ENCODE measurements at places on chromosomes 4 and X. TPM values are rescaled to one million over a fixed set of nuclear protein-coding genes. Genes with fewer than 3 reads are reported as not detected.
A peak's percentile ranks its signal among the peaks of the same experiment; 100 is the strongest.

DNA sequence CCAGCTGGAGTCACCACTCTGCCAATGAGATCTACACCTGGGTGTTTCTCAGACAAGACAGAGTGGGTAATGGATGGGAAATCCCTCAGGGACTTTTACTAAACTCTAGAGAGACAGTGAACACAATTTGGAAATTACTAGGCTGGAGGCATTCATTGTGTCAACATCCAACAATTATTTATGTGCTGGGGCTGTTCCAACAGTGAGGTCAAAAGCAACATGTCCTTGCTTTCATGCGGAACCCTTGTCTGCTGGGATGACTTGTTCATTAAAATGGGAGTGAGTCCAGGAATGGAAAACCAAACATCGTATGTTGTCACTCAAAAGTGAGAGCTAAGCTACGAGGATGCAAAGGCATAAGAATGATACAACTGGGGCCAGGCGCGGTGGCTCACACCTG is 54.0 kb downstream of the DRD5 start:
- H3K27me3 ChIP-seq = no peaks in the 10 kb centered on the region
- no peak for DNase-seq
- no peak overlapping the region for H3K27ac ChIP-seq
- H3K36me3 ChIP-seq = no peaks in the 10 kb centered on the region
- no peaks in the 10 kb centered on the region for H3K4me1 ChIP-seq

DNA sequence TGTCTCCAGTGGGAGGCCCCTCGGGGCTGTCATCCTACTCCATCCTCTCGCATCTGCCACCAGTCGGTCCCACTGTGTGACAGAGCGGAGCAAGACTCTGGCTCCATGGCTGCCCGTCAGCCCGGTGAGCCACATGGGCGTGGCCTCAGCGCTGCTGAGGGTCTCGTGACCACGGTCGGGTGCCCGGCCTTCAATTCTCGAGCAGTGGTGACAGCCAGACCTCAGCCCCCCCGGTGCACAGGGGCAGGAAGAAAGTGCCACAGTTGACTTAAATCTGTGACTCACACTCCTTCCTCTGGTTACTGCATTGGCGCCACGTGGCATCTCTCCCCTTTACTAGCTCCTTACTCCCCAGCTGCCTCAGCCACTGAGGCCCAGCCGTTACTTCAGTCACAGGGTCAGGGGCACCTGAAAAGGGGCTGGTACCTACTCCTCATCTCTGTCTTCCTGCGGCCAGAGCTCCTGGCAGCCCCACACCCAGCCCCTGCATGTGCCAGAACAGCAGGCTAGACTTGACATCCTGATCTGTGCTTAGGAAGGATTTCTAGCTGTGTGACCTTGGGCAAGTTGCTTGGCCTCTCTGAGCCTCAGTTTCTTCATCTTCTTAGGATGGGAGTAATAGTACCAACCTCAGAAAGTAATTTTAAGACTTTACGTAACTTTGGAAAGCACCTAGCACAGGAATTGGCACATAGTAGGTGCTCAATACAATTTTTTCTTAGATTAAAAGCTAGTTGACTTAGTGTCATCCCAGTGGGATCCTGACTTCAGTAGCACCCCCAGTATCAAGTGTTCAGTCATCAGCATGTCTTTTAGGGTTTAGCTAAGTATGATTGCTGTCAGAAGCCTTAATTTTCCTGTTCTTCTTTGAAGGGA is 66.1 kb downstream of the TNIP2 start:
- peaks cover 46% of the 10 kb centered on the region for H3K4me1 ChIP-seq
- peaks cover 60% of the 10 kb centered on the region for H3K36me3 ChIP-seq
- H3K4me3 ChIP-seq = peak overlapping the region; percentile 17
- DNase-seq = peak; percentile 90

GRCh38 chr4:7050481-7051143 is 7.4 kb downstream of the TADA2B start:
- no peak for DNase-seq
- no peak overlapping the region for H3K4me3 ChIP-seq
- H3K27me3 ChIP-seq = no peaks in the 10 kb centered on the region
- H3K4me1 ChIP-seq = peaks cover 12% of the 10 kb centered on the region
- no peak overlapping the region for H3K27ac ChIP-seq

- no peaks in the 10 kb centered on the region for H3K36me3 ChIP-seq
- DNase-seq = no peak
- H3K4me3 ChIP-seq = no peak overlapping the region
- no peak overlapping the region for H3K27ac ChIP-seq
- no peaks in the 10 kb centered on the region for H3K27me3 ChIP-seq
These were observed 47.0 kb upstream of the MAN2B2 start for GRCh38 chr4:6527683-6528595.

DNA sequence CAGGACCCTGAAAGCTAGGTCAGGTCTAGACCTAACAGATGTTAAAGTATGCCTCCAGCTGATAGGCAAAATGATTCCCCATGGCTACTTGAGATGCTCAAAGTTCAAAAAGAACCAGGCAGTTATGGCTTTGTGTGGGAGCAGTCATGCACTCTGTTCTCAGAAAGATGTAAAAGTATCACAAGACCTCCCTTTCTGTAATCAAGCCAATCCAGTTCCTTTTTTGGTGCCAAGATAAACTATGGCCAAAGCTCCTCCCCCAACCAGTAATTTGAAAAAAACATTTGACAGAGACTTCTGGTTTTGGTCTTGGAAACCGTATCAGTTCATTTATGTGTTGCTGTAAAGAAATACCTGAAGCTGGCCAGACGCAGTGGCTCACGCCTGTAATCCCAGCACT is 340.9 kb downstream of the CHIC1 start:
- no peaks in the 10 kb centered on the region for H3K4me1 ChIP-seq
- no peak overlapping the region for H3K4me3 ChIP-seq
- H3K27me3 ChIP-seq = no peaks in the 10 kb centered on the region
- H3K36me3 ChIP-seq = no peaks in the 10 kb centered on the region
- no peak for DNase-seq
- no peak overlapping the region for H3K27ac ChIP-seq

DNA sequence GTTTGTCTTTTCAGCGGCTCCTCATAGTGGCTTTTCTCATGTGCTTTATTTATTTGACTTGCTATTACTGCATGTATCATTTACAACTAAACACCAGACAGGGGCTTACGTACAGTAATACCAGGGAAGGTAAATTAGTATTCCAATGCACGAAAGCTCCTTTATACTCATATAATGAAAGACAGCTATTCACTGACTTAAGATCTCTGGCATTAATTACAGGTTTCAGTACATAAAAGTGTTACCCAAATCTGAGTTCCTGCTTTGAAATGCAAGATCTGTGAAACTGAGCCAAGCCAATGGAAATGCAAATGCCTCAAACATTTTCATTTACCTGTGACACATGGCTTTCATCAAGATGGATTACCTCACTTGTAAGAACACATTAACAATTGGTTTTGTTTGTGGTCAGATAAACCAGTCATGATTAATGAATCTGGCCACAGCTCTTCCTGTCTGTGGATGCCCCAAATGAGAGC is 107.2 kb downstream of the ANAPC4 start:
- H3K4me3 ChIP-seq = no peak overlapping the region
- H3K27ac ChIP-seq = no peak overlapping the region
- peaks cover 1% of the 10 kb centered on the region for H3K27me3 ChIP-seq
- no peak for DNase-seq
- no peaks in the 10 kb centered on the region for H3K36me3 ChIP-seq

- no peak overlapping the region for H3K4me3 ChIP-seq
- no peak overlapping the region for H3K27ac ChIP-seq
- no peaks in the 10 kb centered on the region for H3K36me3 ChIP-seq
- no peaks in the 10 kb centered on the region for H3K27me3 ChIP-seq
These were observed 568 bp downstream of the MAGEC1 start for GRCh38 chrX:141904262-141904661.

GRCh38 chr4:4603592-4603991 is 61.7 kb upstream of the STX18 start:
- H3K4me1 ChIP-seq = no peaks in the 10 kb centered on the region
- no peak overlapping the region for H3K4me3 ChIP-seq
- H3K36me3 ChIP-seq = no peaks in the 10 kb centered on the region
- no peaks in the 10 kb centered on the region for H3K27me3 ChIP-seq
- no peak overlapping the region for H3K27ac ChIP-seq
- DNase-seq = no peak

DNA sequence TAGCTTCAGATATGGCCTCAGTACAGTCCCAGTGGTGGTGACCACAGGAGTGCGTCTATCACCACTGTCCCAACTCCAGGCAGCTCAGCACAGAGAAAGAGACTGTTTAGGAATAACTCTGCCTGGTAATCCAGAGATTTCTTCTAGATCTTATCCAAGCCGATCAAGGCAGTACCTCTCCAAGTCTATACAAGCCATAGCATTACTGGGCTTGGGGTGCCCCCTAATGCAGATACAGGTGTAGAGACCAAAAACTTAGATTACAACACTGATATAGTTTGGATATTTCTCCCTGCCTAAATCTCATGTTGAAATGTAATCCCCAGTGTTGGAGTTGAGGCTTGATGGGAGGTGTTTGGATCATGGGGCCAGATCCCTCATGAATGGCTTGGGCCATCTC is 100.9 kb downstream of the PTCHD1 start:
- H3K27ac ChIP-seq = no peak overlapping the region
- no peaks in the 10 kb centered on the region for H3K27me3 ChIP-seq
- no peak for DNase-seq
- no peak overlapping the region for H3K4me3 ChIP-seq

GRCh38 chr4:144645102-144645630 is 790 bp upstream of the HHIP start:
- no peak overlapping the region for H3K27ac ChIP-seq
- H3K4me1 ChIP-seq = peaks cover 22% of the 10 kb centered on the region
- H3K4me3 ChIP-seq = no peak overlapping the region
- H3K27me3 ChIP-seq = peaks cover 22% of the 10 kb centered on the region
- no peak for DNase-seq

Gene AKAP4
- total RNA-seq = not detected

DNA sequence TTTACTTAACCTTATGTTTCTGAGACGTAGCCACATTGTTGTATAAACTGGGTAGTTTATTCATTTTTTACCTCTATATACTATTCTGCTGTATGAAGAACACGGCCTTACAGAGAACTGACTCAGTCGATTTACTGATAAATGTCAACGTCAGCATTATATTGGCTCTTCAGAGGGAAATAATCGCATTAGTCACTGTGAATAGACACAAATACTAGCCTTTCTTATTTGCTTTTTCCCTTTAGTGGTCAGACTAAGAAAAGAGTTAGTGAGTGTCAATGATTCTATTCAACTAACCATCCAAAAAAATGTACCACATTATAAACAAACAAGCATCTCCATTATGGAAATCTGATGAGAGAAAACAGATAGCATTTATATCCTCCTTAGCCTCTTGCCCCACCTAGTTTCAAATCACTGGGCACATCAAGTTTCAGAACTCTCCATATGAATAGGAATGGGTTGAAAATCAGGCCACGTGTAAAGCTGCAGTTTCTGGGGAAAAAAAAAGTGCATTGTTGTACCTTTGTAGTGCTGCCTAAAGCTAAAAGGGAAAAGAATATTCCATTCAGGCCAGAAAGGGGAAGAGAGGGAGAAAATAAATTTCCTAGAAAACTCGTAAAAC is 146.7 kb upstream of the VCX3A start:
- no peaks in the 10 kb centered on the region for H3K4me1 ChIP-seq
- H3K27ac ChIP-seq = no peak overlapping the region
- H3K4me3 ChIP-seq = no peak overlapping the region
- DNase-seq = no peak
- no peaks in the 10 kb centered on the region for H3K36me3 ChIP-seq
- H3K27me3 ChIP-seq = no peaks in the 10 kb centered on the region

GRCh38 chr4:175562542-175562941 is 249.5 kb downstream of the GPM6A start:
- no peaks in the 10 kb centered on the region for H3K4me1 ChIP-seq
- no peak overlapping the region for H3K4me3 ChIP-seq
- H3K27me3 ChIP-seq = no peaks in the 10 kb centered on the region
- no peaks in the 10 kb centered on the region for H3K36me3 ChIP-seq

DNA sequence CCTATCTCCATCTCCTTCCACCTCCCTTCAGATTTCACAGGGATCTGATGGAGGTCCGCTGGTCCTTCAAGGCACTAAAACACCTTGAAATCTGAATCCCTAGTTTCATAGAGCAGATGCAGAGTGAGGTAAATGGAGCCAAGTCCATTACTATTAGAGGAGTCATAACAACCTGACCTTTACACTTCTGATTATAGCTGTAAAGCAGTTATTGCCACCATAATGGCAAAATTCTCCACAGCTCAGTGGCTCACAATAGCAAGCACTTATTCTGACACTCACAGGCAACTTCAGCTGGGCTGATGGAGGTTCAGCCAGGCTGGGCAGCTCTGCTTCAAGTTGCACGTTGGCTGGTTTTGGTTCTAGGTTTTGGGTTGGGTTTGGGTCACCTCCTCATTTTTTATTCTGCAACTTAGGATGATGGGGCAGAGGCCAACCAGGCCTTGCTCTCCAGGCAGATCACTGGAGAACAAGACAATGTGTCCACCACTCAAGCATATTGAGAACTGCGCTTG is 51.4 kb upstream of the LRAT start:
- no peak overlapping the region for H3K4me3 ChIP-seq
- H3K4me1 ChIP-seq = no peaks in the 10 kb centered on the region
- no peak overlapping the region for H3K27ac ChIP-seq
- H3K36me3 ChIP-seq = no peaks in the 10 kb centered on the region

DNA sequence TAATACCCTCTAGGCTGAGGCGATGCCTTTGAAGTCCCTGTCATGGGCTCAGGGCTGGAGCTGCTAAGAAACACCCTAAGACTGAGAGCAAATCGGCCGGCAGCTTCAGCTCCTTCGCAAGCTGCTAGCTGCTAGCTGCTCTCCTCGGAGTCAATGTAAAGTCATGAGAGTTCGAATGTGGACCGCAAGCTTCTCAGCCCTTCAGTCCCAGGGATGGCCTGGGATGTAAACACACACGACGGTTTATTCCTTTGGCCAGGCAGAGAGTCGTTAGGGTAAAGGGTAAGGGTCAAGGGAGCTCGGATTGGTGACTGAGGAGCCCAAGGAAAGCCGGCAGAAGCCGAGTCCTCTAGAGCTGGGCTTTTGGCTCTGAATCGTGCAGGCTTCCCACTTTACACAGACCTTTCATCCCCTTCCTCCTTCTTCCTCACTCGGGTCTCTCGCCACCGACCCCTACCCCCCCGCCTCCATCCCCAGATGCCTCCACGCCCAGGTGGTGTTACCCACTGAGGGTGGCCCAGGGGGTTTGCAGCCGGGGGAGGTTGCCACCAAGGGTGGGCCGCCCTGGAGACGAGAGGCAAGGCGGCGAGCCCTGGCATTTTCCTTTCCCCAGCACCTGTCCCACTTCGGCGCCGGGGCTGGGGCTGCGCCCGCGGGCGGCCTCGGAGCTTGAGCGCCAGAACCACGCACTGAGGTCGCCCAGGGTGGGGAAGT is 3.1 kb upstream of the BCORL1 start:
- DNase-seq = no peak
- H3K36me3 ChIP-seq = no peaks in the 10 kb centered on the region
- no peak overlapping the region for H3K27ac ChIP-seq
- H3K4me1 ChIP-seq = peaks cover 7% of the 10 kb centered on the region
- peak overlapping the region; percentile 31 for H3K4me3 ChIP-seq

DNA sequence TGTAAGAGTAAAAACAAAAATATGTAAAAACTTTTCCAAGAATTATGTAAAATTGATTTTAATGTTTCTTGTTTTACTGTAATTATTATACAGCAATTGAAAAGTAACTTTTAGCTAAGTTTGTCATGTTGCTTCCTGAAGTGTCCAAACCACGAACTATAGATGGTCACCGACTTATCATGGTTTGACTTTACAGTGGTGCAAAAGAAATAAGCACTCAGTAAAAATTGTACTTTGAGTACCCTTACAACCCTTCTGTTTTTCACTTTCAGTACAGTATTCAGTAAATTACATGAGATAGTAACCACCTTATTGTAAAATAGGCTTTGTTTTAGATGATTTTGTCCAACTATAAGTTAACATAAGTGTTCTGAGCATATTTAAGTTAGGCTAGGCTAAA is 93.8 kb downstream of the SLC10A6 start:
- H3K27ac ChIP-seq = no peak overlapping the region
- no peaks in the 10 kb centered on the region for H3K36me3 ChIP-seq
- DNase-seq = no peak
- H3K4me3 ChIP-seq = no peak overlapping the region
- no peaks in the 10 kb centered on the region for H3K4me1 ChIP-seq

Gene SNCA
- 1.3 TPM for total RNA-seq
